A549 treated with CpdA at 1 μM for 4 hours (cell line): ENCODE measurements at places on chromosomes 6 and 20. TPM values are rescaled to one million over a fixed set of nuclear protein-coding genes. Genes with fewer than 3 reads are reported as not detected.

Gene CYP24A1
- 292 to 579 TPM (median 522 TPM) in 5 replicates for total RNA-seq

Gene RAD21L1
- not detected in 5 replicates for total RNA-seq

Gene MOG
- total RNA-seq: not detected in 5 replicates

Gene FAM209B
- total RNA-seq: 0.32 to 0.76 TPM (median 0.63 TPM) in 3 of 5 replicates, not detected in the others

Gene CLPSL2
- total RNA-seq: 1.0 to 1.4 TPM in 2 of 5 replicates, not detected in the others

Gene NXT1
- total RNA-seq: 58.7 to 78.5 TPM (median 74.0 TPM) in 5 replicates

Gene FAM120B
- 9.0 to 10.6 TPM (median 9.9 TPM) in 5 replicates for total RNA-seq

Gene PKIB
- total RNA-seq: 0.36 to 1.4 TPM (median 0.66 TPM) in 5 replicates

Gene BPIFB2
- total RNA-seq: not detected in 5 replicates

Gene FRMD1
- 0.02 to 0.05 TPM (median 0.03 TPM) in 4 of 5 replicates, not detected in the other for total RNA-seq
